Right forelimb (tissue), 1 donor: ENCODE measurements at places on chromosomes 3 and 15.

GRCh38 chr3:64157150-64158035 lies 67.9 kb downstream of the PRICKLE2 start:
- DNase-seq, result no peak

DNA sequence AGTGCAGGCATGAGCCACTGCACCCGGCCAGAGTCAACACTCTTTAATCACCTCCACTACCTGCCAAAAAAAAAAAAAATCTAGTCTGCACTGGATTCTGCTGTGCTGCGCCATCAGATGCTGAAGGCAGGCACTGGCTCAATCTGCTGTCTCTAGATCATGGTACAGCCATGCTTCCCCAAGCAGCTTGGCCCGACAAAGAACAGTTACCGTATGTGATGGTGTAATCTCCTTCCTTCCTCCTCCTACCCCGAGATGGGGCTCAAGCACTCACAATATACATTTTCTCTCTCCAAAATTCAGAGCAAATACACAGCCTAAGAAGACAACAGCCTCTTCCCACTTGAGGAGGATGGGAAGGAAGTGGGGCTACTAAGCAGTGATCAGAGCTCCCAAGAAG lies 45.1 kb downstream of the DAPK2 start:
- no peak for DNase-seq

- no peak for DNase-seq
Measured at GRCh38 chr3:70992562-70993204, 590.8 kb downstream of the FOXP1 start.

DNA sequence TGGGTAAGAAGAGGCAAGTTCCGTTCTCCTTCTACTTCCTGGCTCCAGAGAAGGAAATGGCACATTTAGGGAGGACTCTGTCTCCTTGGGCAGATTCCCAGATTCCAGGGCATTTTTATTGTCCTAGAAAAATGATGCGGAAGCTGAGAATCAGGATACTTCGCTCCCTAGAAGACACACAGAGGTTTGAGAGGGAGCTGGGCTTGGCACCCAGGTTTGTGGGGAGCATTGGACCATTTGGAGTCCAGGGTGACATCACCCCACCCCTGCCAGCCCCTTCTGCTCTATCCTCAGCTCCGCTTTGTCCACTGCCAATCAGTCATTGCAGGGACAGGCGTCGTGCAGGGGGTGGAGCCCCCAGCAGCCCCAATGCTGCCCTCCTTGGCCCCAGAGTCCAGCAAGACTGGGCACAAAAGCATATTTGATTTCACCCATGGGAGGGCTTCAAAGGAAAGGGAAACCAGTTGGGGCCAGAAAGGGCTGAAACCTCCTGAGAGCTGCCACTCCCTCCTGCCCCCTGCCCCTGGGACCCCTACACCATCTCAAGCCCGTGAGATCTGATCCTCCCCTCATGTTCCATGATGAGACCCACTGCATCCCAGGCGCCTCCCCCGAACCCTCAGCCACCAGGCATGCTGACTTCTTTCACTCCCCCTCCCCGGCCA lies 129.8 kb upstream of the MEF2A start:
- peak; percentile 40 for DNase-seq

DNA sequence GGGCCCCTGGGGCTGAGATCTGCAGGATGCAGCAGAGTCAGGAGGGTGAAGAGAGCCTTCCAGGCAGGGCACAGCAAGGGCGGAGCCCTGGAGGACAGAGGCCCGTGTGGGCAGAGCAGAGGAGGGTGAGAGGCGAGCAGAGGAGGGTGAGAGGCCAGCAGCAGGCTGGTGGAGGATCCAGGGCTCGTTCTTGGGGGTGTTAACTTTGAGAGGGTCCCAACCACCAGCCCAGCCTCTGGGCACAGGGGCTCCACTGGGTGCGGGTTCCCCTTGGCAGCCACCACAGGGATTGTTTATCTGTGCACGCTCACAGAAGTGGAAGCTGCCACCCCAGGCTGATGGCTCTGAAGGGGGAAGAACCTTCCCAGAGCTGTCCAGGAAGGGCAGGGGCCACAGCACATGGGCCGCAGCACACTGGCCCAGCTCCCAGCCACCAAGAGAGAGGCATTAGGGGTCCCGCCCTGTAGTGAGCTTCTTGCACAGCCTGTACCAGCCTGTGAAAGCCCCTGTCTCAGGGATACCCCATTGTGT lies 9.3 kb upstream of the PLXND1 start:
- DNase-seq, result no peak

DNA sequence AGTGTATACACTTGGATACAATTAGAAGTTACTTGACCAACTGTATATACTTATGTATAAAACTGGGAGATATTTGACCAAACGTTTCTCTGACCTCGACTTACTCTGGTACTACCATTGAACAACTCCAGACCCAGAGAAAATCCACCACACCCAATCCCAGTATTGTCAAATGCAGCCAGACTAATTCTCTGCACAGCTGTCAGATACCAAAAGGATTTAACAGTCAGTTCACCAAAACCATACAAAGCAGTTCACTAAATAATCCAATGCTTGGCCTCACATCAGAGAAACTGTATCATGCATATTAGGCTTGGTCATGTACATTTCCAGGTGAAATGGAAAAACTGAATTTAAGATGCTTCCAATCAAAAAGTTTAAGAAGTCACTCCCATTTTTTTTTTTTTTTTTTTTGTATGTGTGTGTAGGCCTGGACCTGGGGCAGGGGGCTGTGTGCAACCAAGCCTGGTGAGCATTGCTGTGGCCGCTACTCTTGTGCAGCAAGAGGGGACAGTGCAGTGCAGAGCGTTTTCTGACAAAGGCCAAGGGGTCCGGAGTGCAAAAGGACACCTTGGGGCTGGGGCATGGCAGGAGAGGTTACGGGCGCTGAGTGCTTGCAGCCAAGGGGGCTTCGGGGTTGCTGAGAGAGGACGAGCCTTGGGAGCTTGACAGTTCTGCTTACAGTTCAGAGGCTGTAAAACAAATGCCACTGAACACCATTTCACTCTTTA lies 1.4 kb downstream of the TOMM70 start:
- no peak for DNase-seq

DNA sequence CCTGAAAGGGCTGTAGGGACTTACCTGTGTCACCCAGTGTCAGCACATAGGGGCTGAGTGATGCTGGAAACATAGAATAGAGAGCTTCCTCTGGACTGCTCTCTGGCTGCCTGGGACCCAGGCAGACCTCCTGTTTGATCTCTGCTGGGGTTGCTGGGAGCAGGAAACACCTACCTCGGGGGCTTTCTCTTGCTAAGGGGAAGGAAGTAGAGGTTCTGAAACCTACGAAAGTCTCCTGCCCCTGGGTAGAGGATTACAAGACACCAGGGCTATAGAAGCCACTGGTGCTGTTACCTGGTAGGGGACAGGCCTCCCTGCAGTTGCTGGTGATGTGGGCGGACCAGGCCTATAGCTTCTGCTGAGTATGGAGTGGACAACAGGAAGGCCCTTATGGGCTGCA lies 81.7 kb downstream of the DHX30 start:
- DNase-seq, result no peak

- DNase-seq, result no peak
Measured at GRCh38 chr15:78129077-78129750, 2.0 kb downstream of the CIB2 start.

DNA sequence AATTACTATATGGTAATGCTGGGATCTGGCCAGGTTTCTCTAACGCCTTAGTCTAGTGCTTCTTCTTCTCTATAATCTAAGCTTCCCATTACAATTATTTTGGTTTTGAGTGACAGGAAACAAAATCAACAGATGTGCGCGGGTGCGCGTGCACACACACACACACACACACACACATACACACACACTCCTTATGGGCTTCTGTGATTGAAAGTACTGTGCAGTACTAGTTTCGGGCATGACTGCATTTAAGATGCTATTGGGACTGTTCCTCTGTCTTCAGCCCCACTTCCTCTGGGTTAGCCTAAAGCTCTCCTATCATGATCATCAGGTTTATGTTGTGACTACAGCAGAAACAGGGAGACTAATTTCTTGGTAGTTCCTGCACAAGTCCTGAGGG lies 32.2 kb downstream of the EPHB1 start:
- no peak for DNase-seq

GRCh38 chr15:32636410-32636809 lies 5.1 kb upstream of the SCG5 start:
- DNase-seq, result no peak

GRCh38 chr3:104273046-104273649 lies 1093.6 kb upstream of the ALCAM start:
- DNase-seq, result no peak

GRCh38 chr3:108223928-108224327 lies 1.7 kb upstream of the IFT57 start:
- no peak for DNase-seq

DNA sequence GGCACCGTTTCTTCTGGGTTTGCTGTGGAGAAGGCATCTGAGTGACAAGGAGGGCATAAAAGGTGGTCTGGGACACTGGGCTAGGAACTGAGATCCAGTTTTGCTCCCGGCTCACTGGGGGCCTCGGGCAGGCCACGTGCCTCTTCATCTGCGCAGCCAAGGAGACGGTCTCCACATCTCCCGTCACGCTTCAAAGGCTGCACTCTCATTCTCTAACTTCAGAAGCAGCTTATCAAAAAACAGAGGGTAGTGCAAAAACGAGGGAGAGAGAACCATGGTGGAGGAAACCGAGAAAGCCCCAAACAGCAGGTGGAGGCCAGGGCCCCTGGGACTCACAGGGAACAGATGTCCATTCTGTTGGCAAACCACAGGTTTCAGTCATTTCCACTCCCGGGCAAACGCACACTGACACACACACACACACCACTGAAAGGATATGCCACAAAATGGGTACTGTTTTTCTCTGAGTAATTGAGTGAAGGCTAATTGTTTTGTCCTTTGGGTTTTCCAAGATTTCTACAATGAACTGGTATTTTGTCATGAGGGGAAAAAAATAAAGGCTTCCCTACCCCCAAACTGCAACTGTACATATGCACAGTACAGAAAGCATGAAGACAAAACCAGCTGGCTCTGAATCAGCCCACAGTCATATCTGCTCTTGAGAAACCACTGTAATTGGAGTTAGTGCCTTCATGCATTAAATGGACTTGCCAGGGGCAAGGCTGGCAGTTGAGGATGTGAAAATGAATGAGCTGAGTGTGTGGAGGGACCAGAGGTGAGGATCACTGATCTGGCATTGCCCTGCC lies 71.9 kb downstream of the MGLL start:
- DNase-seq, result no peak

DNA sequence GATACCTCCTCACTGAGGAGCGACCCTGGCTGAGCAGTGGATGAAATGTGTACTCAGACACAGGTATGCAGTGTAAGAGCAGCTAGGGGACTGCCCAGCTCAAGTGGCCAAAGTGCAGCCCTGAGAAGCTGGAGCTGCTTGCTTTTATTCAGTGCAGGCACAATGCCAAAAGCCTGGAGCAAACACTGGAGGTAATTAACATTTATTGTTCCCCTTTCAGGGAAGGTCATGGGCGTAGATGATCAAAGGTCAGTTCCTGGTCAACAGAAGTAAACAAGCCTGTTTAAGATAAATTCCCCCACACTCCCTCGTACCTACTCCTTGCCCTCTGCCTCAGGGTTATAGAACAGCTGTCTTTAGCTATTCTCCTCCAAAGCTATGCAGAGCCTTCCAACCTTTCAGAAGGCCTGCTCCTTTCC lies 17.5 kb downstream of the PLA2G4F start:
- DNase-seq, result no peak

- no peak for DNase-seq
Measured at GRCh38 chr3:21835264-21835663, 84.3 kb upstream of the ZNF385D start.

GRCh38 chr3:134370611-134371531 lies 3.4 kb downstream of the AMOTL2 start:
- peak; percentile 53 for DNase-seq
